ENCODE measurements at places on chromosomes 13 and 19.

DNA sequence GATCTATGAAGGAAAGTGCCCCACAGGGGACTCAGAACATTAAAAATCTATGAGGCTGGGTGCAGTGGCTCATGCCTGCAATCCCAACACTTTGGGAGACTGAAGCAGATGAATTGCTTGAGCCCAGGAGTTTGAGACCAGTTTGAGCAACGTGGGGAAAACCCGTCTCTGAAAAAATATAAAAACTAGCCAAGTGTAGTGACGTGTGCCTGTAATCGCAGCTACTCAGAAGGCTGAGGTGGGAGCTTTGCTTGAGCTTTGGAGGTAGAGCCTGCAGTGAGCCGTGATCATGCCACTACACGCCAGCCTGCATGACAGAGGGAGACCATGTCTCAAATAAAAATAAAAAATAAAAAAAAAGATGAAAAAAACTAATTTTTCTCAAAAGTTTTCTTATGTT lies 1070.6 kb downstream of the PCDH9 start:
- no peak for DNase-seq

DNA sequence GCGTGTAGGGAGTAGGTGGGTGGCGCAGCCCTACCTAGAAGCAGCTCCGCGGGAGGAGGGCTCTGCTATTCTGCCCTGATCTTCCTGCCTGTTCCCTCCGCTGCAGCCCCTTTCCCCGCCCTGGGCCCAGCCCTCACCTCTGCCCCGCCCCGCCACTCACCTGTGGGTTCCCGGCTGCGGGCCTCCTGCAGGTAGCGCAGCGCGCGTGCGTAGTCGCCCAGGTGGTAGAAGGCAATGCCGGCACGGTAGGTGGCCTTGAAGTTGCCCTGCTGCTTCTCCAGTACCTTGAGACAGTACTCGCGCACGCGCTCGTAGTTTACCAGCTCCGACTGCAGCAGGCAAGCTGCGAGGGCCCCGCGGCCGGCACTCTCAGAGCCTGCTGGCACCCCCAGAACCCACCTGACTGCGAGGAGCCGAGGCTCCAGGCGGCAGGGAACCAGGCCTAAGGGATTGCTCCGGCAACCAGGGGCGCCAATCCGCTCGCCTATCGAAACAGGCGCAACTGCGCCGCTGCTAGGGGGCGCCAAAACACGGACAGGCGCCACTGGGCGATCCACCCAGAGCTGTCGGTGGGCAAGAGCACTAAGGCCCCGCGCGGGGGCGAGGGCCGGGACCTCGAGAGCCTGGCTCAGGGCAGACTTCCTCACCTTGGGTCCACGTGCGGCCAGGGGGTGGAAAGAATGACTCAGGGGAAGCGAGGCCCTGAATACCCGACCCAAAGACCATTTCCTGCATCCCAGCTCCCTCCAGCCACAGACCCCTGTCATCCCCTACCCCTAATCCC lies 965 bp downstream of the TTC9B start:
- peak; percentile 84 for DNase-seq

DNA sequence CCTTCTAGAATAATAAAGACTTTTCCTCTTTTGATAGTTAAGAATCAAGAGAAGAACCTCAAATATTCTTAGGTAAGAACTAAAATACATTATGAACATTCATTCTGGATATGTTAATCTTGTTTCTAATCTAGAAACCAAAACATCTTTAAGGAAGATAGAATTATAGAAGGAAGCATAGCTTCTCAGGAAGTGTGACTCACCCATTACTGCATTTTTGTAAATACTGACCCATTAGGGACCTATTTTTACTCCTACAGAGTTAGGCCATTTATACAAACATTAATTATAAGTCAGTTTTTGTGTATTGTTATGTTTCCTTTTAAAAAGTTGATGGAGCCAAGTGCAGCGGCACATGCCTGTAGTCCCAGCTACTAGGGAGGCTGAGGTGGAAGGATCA lies 147.1 kb downstream of the NUFIP1 start:
- no peak for DNase-seq

GRCh38 chr13:43516401-43516833 lies 270.4 kb downstream of the ENOX1 start:
- DNase-seq = no peak

DNA sequence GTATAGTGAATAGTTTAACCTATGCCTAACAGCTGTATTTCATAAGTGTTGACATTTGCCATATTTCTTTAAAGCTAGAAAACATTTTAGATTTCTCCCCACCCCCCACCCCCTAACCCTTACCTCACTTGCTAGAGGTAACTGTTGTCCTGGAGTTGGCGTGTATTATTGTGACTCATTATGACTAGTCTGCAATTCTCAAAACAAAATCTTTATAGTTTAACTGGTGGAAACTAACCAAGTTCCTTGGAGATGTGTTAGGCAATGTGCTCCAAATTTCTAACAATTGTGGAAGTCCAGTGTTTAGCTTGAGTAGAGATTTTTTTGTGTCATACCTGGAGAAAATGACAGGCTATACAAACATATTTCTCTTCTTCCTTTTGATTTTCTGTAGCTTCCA lies 38.0 kb downstream of the KCTD4 start:
- DNase-seq = no peak

- no peak for DNase-seq
These were observed 2.7 kb downstream of the SPACA6 start for GRCh38 chr19:51695702-51696315.

DNA sequence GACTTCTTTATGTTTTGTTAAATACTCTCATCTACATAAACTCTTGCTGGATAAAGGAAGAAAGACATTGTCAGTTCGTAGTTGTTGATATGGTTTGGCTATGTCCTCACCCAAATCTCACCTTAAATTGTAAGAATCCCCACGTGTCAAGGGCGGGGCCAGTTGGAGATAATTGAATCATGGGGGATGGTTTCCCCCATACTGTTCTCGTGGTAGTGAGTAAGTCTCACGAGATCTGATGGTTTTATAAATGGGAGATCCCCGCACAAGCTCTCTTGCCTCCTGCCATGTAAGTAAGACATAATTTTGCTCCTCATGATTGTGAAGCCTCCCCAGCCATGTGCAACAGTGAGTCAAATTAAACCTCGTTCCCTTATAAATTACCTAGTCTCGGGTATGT lies 3.6 kb downstream of the ADGRE1 start:
- DNase-seq = no peak

DNA sequence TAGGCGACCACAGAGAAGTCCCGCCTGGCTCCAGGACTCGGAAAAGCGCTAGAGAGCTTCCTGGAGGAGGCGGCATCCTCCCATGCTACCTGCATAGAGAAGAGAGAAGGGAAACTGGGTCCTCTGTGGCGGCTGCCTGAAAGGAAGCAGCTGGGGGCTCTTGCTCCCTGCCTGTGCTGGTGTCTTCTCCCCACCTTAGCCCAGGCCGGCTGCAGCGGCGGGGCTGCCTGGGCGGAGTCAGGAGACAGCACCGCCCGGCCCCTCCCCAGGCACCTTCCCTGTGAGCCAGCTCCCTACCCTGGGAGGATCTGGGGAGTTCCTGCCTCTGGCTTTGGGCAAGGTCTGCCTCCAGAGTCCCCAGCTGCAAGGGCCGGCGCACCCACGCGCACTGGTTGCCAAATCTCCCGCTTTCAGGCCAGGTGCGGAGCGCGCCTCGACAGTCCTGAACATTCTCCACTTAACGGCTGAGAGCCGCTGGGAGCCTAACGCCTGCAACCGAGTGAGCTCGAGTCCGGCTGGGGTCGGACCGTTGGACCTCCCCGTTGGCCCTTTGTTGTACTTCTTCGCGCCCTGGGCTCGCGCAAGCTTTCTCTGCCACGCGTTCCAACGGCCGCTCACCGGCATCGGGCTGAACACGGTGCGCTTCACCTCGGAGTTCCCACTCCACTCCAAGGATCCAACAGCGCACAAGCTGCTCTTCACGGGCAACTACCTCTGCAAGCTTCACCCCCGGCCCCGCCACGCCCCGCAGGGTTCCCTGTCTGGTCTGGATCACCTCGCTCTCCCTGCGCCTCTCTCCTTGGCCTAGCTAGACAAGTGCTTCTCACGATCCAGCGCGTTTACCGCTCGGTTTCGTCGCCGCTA lies 21.8 kb upstream of the ZNF30 start:
- DNase-seq = no peak

- no peak for DNase-seq
These were observed 39.2 kb upstream of the FGF14 start for GRCh38 chr13:102441085-102441484.

GRCh38 chr13:87810920-87811344 lies 139.8 kb downstream of the SLITRK5 start:
- DNase-seq = no peak

DNA sequence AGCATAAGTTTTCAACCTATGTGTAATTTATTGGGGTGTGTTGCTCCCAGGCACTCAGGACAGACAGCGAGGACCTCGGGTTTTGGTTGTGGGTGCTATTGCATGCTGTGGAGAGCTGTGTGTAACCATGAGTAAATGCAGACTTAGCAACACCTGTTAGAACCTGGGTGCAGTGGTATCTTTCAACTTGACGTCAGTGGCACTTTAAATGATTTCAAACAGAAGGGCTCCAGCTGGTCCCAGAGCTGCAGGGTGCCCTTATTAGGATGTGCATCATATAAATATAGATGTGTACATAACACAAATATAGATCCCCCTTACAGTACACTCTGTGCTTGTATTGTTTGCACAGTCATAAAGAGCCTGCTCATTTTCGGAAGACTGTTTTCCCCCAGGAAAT lies 228.3 kb upstream of the IRS2 start:
- peak; percentile 52 for DNase-seq

GRCh38 chr19:35346193-35347052 lies 1.3 kb upstream of the FFAR1 start:
- no peak for DNase-seq

DNA sequence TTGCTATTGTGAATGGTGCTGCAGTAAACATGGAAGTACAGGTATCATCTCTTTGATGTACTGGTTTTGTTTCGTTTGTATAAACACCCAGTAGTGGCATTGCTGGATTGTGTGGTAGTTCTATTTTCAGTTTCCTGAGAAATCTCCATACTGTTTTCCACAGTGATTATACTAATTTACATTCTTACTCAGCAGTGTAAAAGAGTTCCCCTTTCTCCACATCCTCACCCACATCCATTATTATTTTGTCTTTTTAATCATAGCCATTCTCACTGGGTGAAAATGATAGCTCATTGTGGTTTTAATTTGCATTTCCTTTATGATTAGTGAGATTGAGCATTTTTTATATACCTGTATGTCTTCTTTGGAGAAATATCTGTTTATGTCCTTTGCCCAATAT lies 62.3 kb upstream of the PARP4 start:
- DNase-seq = no peak

GRCh38 chr19:36210497-36210896 lies 4.0 kb downstream of the ZNF565 start:
- DNase-seq = no peak

DNA sequence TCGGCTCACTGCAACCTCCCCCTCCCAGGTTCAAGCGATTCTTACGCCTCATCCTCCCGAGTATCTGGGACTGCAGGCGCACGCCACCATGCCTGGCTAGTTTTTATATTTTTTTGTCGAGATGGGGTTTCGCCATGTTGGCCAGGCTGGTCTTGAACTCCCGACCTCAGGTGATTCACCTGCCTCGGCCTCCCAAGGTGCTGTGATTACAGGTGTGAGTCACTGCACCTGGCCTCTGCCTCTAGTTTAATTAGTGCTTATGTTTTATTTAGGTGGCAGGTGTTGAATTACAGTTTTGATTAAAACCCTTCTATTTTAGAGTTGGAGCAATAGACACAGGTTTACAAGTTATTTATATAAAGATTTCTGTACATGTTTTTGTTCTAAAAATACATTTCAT lies 42.8 kb downstream of the ATP11A start:
- DNase-seq = no peak

DNA sequence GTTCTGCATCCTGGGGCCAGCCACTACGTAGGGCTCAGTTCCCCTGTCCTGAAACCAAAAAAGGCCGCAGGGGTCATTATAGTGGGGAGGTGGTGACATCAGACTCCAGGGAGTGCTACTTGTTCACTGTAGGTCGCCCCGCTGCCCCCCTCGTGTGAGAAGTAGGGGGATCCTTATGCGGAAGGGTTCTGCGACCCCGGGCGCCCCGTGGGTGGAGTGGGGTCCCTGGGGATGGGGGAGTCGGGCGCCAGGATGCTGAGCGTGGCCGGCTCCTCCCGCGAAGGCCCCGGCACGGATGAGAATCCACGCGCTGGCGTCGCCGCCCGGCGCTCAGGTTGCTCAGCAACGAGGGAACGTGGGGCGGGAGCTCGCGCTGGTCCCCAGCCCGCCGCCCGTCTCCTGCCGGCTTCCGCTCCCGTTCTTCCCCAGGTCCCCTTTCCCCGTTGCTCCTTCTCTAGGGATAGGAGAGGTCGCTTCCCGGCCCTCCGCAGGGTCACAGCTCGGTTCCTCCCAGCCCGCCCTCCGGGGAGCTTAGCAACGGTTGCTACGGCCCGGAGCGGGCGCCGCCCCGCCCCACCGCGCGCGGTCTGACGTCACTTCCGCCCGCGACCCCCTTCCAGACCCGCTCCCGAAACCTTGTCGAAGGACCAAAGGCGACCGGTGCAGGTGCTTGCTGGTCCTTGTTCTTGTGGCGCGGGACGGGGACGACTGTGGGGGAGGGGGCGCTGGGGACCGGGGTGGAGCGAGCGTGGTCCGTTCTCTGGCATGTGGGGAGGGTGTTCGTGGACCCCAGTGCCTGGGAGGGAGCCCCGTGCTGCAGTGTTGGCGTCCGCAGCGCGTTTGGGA lies at the start of gene NAT14:
Gene NAT14, plus strand, starts transcription at position 596 of the 846 bp plus-strand sequence. CDS start 521 bp downstream, outside the sequence.
- DNase-seq = peak; percentile 40

GRCh38 chr13:95641291-95642027 lies 3.0 kb downstream of the DZIP1 start:
- DNase-seq = no peak

DNA sequence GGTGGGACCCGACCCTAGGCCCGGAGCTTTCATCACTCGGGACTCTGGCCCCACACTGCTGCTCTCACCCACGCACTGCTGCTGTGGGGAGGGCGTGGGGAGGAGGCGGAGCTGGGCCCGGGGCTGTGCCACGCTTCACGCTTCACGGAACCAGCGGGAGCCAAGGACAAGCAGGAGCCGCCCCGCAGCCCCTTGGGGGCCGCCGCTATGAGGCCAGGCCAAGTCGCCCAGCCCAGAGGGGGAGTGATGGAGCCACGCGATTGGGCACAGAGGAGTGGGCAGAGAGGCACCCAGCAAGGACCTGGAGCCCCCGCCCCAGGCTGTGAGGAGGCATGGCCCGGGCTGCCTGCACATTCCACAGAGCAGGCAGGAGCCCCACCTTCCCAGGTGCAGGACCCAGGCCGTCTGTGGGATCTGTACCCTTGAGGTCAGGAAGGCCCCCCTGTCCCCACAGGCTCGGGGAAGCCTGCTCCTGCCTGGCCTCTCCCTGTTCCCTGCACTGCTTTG lies 10.2 kb upstream of the SUPT20H start:
- no peak for DNase-seq
